Fibroblast of skin of back (primary cell): ENCODE measurements at places on chromosomes 6 and 20.

DNA sequence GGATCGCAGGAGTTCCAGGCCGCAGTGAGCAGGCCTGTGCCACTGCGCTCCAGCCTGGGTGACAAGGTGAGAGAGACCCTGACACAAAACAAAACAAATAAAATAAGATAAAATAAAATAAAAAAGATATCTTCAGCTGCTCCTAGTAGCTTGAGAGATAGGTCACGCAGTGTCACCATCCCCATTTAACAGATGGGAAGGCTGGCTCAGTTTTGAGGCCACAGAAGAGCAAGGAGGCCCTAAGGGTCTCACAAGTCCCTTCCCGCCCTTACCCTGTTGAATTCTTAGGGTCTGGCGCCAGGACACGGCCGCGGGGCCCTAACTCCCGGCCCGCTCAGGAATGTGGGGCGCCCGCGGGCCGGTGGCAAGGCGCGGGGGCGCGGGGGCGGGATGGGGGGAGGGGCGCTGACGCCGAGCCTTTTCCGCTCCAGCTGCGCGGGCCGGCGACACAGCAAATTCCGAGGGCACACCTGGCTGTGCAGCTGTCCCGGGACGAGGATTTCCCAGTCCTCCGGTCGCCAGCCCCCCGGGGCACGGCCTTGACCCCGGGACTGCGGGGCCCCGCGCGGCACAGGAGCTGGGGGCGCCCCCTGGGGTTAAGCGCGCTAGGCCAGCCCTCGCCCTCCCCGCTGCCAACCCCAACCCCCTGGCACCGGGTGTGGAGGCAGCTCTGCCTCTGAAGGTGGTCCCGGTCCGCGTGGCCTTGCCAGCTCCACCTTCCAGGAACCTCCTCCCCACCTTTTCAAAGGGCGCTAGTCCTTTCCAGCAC, 10.3 kb upstream of the R3HDML start:
- DNase-seq: no peak

- DNase-seq: no peak
Observed at GRCh38 chr6:28615955-28616747, 90.5 kb downstream of the GPX5 start.

GRCh38 chr20:48342822-48343513, 484.8 kb downstream of the PREX1 start:
- no peak for DNase-seq

GRCh38 chr6:111573131-111573883, 32.4 kb downstream of the TRAF3IP2 start:
- DNase-seq: peak; percentile 91

DNA sequence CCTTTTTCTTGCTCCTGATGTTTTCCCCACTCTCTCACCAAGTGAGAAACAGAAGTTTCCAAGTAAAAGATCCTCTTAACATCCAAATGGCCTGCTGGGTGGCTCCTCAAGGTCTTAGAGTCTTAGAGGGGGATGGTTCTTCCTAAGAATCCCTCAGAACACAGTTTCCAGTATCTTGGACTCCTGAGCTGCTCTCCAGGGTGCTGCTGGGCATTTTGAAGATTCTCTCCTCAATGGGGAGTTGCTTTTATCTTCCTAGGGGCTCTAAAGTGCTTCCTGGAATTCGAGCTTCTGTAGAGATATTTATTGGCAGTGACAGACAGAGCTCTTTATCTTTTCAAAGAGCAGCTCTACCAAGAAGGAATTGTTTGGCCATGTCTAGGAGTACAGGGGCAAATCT, 70.8 kb upstream of the SLC35B3 start:
- no peak for DNase-seq

DNA sequence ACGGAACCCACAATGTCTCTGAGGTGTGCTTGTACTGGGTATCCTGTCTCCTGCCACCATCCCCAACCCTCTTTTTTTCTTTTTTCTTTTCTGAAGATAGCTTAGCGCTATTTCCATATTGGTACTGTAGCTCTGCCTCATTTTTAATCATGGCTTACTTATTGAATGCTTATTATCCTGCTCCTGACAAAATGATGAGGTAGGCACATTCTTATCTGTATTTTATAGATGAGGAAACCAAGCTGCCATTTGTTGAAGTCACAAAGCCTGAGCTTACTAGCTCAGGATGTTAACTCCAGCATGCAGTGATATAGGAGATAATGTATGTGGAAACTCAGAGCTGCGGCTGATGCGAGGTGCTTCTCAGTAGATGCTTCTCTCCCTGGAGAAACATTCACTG, 61.4 kb upstream of the GPR6 start:
- DNase-seq: no peak

DNA sequence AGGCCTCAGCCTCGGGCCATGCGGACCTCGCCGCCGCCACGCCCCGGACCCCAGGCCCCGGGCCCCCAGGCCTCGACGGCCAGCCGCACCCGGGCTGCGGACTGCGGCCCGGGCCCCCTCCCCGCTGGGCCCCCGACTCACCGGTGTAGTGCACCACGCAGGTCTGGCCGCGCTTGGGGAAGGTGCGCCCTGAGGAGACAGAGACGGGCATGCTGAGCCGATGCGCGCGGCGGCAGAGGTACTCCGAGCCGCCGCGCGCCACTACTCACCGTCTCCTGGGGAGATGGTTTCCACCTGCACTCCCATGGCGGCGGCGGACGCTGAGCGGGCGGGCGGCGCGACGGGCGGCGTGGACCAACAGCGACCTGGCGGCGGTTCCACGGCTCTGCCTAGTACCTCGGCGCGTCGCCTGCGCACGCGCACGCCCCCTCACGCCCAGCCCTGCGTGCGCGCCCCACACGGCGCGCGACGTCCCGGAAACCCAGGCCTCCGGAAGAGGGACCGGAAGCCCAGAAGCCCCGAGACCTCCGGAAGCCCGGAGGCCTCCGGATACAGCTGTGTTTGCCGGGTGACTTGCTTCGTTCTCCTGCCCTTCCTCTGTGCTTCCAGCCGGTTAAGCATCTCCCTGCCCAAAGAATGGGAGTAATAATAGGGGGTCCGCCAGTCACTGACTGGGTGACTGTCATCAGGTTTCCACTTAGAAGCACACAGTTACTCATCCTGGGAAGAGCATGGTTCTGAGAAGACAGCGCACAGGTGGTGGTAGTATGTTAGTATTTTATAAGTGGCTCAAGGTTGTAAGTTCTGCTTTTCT, at the start of gene FKBP1A:
Gene FKBP1A, minus strand, starts transcription at position 362 of the 814 bp plus-strand sequence. Its CDS starts 56 bp downstream, at position 306.
- peak; percentile 90 for DNase-seq

- DNase-seq: no peak
Observed at GRCh38 chr20:3277686-3278465, 38.9 kb upstream of the SLC4A11 start.

DNA sequence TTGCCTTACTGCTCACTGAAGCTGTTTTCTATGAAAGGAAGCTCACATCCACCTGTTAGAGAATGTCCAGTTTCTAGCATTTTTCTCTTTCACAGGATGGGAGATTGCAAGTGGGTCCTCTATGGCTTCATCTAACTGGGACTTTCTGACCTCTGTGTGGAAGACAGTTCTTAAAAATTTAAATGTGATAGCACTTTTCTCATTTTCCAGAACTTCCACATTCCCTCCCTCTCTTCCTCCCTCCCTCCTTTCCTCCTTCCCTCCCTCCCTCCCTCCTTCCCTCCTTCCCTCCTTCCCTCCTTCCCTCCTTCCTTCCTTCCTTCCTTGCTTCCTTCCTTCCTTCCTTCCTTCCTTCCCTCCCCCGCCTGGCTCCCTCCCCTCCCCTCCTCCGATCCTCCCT, 291.1 kb downstream of the DOK5 start:
- no peak for DNase-seq

GRCh38 chr6:46637145-46637544, 15.5 kb downstream of the CYP39A1 start:
- peak; percentile 1 for DNase-seq

GRCh38 chr20:22387452-22387851, 196.9 kb downstream of the FOXA2 start:
- DNase-seq: no peak

GRCh38 chr6:129748212-129748900, 38.4 kb upstream of the ARHGAP18 start:
- peak; percentile 50 for DNase-seq
